ENCODE measurements at places on chromosomes 5 and 9. TPM values are rescaled to one million over a fixed set of nuclear protein-coding genes. Genes with fewer than 3 reads are reported as not detected.

GRCh38 chr5:113735751-113736150 is 222.3 kb downstream of the YTHDC2 start:
- H3K4me3 ChIP-seq: no peak overlapping the region
- no peaks in the 10 kb centered on the region for H3K27me3 ChIP-seq
- no peak overlapping the region for H3K27ac ChIP-seq
- no peak for DNase-seq
- no peaks in the 10 kb centered on the region for H3K36me3 ChIP-seq

DNA sequence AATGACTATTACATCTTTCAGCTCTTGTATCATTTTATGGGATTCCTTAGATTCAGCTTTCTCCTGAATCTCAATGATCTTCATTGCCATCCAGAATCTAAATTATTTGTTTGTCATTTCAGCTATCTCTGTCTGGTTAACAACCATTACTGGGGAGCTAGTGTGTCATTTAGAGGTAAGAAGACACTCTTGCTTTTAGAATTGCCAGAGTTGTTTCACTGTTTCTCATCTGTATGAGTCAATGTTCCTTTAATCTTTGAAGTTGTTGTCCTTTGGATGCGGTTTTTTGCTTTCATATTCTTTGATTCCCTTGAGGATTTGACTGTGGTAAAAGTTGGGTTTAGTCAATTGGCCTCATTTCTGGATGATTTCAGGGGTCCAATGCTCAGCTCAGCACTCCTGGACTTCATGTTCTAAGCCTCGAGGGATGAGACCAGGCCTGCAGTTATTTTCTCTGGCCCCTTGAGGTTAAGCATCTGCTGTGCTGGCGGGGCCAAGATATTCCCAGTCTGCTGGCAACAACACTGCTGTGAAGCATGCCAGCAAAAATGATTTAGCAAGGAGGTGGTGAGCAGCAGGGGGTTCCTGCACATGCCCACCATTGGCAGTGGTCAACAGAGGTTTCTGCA is 102.4 kb upstream of the PCSK5 start:
- DNase-seq: no peak
- H3K36me3 ChIP-seq: no peaks in the 10 kb centered on the region
- no peaks in the 10 kb centered on the region for H3K27me3 ChIP-seq
- H3K4me1 ChIP-seq: no peaks in the 10 kb centered on the region
- H3K27ac ChIP-seq: no peak overlapping the region

- DNase-seq: no peak
- peaks cover 5% of the 10 kb centered on the region for H3K4me1 ChIP-seq
- peaks cover 37% of the 10 kb centered on the region for H3K36me3 ChIP-seq
- no peak overlapping the region for H3K4me3 ChIP-seq
- H3K27me3 ChIP-seq: no peaks in the 10 kb centered on the region
- no peak overlapping the region for H3K27ac ChIP-seq
Measured at GRCh38 chr9:127887792-127888191, 10.3 kb upstream of the AK1 start.

TAF11L10 gene
- total RNA-seq: not detected

LCN9 gene
- not detected for total RNA-seq

DNA sequence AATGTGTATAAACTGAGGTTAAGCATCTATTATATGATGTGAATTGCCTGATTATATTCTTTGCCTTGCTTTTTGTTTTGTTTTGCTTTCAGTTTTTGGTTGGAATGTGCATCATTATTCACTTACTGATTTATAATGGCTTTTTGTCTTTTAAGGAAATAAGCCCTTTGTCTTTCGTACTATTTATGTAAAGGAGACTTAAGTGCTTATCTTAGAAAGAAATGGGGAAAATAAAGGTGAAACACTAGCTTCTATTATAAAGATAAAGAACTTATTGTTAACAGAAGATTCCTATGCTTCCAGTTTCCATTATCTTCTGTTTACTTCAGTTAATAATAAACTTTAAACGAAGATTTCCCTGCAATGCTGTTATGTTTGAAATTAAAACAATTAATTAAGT is 23.3 kb downstream of the COX7C start:
- H3K4me3 ChIP-seq: no peak overlapping the region
- no peaks in the 10 kb centered on the region for H3K4me1 ChIP-seq
- no peak for DNase-seq
- H3K27me3 ChIP-seq: peaks cover 12% of the 10 kb centered on the region

GRCh38 chr5:74174366-74174765 is 466.2 kb downstream of the ENC1 start:
- H3K27ac ChIP-seq: no peak overlapping the region
- H3K36me3 ChIP-seq: no peaks in the 10 kb centered on the region
- H3K4me3 ChIP-seq: no peak overlapping the region
- no peak for DNase-seq
- H3K27me3 ChIP-seq: no peaks in the 10 kb centered on the region

OR4F3 gene
- not detected for total RNA-seq

SDHA gene
- 141 TPM for total RNA-seq

COL23A1 gene
- not detected for total RNA-seq

- H3K4me1 ChIP-seq: peaks cover 22% of the 10 kb centered on the region
- H3K36me3 ChIP-seq: peaks cover 18% of the 10 kb centered on the region
- no peak overlapping the region for H3K4me3 ChIP-seq
- no peaks in the 10 kb centered on the region for H3K27me3 ChIP-seq
Measured at GRCh38 chr9:100101608-100102007, 2.6 kb downstream of the INVS start.

GRCh38 chr5:75496026-75496425 is 15.4 kb downstream of the CERT1 start:
- peaks cover 10% of the 10 kb centered on the region for H3K4me1 ChIP-seq
- H3K4me3 ChIP-seq: no peak overlapping the region
- DNase-seq: no peak
- no peak overlapping the region for H3K27ac ChIP-seq

GRCh38 chr5:169298193-169298592 is 2.7 kb downstream of the SLIT3 start:
- H3K4me3 ChIP-seq: no peak overlapping the region
- no peaks in the 10 kb centered on the region for H3K36me3 ChIP-seq
- DNase-seq: no peak
- no peak overlapping the region for H3K27ac ChIP-seq

GRCh38 chr5:31122998-31123951 is 70.2 kb upstream of the CDH6 start:
- no peaks in the 10 kb centered on the region for H3K4me1 ChIP-seq
- no peak overlapping the region for H3K27ac ChIP-seq
- no peaks in the 10 kb centered on the region for H3K36me3 ChIP-seq
- no peaks in the 10 kb centered on the region for H3K27me3 ChIP-seq

- peaks cover 9% of the 10 kb centered on the region for H3K27me3 ChIP-seq
- DNase-seq: no peak
- peaks cover 13% of the 10 kb centered on the region for H3K4me1 ChIP-seq
- H3K27ac ChIP-seq: no peak overlapping the region
- H3K4me3 ChIP-seq: no peak overlapping the region
Measured at GRCh38 chr9:19496321-19497050, 87.7 kb downstream of the ACER2 start.

SH2D3C gene
- 29.9 TPM for total RNA-seq

DNA sequence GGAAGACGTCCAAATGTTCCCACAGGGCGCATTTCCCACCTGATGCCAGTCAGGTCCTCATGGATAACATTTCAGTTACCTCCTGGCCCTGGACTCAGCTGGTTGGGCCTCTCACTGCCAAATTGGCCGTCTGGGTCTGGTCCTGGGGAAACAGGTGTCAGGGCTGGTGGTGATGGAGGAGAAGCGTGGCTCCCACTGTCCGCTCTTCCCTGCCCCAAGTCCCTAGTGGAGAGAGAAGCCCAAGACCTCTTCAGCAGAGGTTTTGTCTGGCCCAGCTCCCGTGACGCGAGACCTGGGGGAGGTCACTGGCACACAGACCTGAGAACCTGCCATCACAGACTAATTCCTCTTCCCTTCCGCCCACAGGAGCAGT is 27.8 kb upstream of the PRDM12 start:
- peaks cover 17% of the 10 kb centered on the region for H3K36me3 ChIP-seq
- no peak overlapping the region for H3K27ac ChIP-seq

ZER1 gene
- total RNA-seq: 17.8 TPM

DNA sequence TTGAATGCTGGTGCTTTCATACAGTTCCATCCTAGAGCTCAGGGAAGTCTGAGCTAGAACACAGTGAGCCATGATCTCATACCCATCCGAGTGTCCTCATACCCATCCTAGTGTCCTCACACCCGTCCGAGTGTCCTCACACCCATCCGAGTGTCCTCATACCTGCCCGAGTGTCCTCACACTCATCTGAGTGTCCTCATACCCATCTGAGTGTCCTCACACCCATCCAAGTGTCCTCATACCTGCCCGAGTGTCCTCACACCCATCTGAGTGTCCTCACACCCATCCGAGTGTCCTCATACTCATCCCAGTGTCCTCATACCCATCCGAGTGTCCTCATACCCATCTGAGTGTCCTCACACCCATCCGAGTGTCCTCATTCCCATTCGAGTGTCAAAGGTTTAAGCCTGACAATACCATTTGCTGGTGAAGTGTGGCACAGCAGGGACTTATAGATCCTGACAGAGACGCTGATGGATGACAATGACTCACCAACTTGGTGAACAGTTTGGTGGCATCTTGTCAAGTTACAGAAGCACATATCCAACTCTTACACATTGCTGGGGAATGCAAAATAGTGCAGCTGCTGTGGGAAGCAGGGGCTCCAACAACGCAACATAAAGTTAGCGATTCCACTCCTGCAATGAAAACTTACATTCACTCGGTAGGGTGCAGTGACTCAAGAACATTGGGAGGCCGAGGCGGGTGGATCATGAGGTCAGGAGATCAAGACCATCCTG is 77.0 kb upstream of the COL5A1 start:
- no peak overlapping the region for H3K4me3 ChIP-seq
- H3K27me3 ChIP-seq: no peaks in the 10 kb centered on the region
- no peak overlapping the region for H3K27ac ChIP-seq
- H3K4me1 ChIP-seq: no peaks in the 10 kb centered on the region

DNA sequence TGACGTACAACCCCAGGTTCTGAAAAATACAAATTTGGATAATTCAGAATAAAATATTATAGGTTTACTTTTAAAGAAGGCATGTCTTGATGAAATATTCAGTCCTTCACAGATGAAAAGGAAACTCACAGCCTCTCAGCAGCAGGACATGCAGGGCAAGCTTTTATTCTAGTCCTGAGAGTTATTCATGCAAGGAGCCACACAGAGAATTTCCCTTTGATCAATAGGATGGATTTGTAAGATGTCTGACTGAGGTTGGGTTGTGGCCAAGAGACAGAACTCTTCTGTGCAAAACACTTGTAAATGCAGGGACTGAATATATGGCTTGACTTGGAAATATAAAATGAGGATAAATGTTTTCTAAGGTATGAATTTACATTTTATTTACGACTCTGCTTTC is 48.8 kb upstream of the TBCA start:
- H3K4me1 ChIP-seq: no peaks in the 10 kb centered on the region
- peaks cover 10% of the 10 kb centered on the region for H3K27me3 ChIP-seq
- DNase-seq: no peak

CNTLN gene
- 0.40 TPM for total RNA-seq
